Tibial nerve (tissue), 4 donors: ENCODE measurements at places on chromosomes 1 and 21. TPM values are rescaled to one million over a fixed set of nuclear protein-coding genes. Genes with fewer than 3 reads are reported as not detected.

GRCh38 chr1:9615316-9616063 lies 26.8 kb downstream of the TMEM201 start:
- DNase-seq = no peak

CLEC20A gene
- total RNA-seq = 1.5 TPM

- DNase-seq = no peak
Observed at GRCh38 chr1:22117238-22117637, 25.7 kb downstream of the WNT4 start.

NIBAN1 gene
- 26.4 TPM for total RNA-seq

OR6K3 gene
- not detected for total RNA-seq

DNA sequence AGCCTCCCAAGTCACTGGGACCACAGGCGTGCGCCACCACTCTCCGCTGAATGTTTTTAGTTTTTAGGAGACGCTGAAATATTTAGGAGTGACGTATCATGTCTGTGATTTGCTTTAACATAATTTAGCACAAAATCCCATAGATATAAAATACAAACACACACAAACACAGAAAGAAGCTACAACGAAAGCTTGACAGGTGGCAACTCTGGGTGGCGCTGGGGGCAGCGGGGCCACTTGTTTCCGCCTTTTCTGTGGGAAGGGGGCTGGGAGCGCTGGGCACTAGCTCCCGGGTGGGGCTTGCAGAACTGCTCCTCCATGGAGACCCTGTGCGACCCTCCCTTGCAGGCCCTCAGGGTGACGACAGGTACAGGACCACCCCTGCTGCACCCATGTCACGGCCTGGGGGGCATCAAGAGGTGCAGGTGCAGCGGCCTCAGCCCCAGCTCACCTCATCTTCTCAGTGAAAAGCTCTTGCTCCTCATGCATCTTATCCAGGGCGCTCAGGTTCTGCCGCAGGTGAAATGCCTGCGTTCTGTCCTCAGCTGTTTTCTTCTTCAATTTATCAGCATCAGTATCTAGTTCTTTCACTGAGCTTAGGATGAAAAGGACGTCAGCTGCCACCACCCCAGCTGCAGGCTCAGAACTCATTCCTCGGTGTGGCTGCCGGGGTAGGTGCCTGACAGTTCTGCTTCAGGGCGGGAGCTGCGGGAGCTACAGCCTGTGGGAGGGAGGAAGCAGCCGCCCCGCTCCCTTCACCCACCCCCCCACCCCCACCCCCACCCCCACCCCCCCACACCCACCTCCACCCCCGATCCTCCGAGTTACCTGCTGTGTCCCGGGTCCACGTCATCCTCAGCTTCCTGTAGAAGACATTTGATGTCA lies 15.3 kb downstream of the CFAP74 start:
- DNase-seq = no peak

CD1E gene
- total RNA-seq = 1.4 TPM

DNA sequence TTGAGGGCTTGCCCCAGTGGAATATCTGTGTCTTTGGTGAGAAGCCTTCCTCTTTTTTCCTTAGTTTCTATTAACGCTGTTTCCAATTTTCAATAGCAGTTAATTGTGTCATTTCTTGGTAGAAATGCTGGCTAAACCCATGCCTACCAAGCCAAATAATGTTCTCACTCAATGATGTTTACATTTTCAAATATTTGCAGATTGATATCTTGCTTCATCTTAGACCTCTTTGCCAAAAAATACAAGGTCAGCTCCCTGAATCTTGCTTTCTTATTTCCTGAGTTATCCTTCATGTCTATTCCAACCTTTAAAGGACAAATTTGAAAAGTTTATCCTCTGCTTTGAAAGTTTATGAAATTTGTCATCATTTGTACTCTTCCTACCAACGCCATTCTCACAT lies 5.1 kb downstream of the KCNJ15 start:
- no peak for DNase-seq

FCRL4 gene
- not detected for total RNA-seq

DNA sequence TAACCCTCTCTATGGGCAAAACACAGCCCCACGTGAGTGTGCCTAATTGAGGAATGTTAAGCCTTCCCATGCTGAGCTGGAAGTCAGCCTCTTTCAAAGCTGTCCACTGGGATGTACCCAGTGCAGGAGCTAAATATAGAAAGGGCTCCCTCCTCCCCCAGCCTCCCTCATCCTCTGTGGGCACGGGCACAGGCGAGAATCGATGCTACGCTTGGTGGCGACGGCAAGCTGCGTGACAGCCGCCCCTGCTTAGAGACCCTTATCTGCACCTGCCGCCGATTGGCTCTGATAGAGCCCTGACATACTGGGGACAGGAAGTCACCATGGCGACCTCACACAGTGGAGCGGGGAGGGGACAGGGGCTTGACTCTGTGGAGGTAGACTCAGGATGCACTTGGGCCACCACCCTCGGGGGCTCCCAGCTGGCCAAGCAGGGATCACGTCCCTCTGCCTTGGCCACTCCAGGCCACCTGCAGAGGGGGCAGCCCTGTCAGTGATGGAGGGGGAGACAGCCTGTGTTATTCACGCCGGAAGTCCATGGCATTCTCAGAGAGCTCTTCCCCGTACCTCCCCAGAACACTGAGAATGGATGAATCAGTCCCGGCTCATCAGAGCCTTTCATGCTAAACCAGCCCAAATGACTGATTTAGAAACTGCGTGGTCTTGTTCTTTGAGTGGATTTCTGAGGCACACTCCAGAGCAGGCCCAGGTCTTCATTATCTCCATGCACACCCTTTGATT lies 84.8 kb downstream of the KCND3 start:
- DNase-seq = no peak

CRABP2 gene
- total RNA-seq = 6.3 TPM

DNA sequence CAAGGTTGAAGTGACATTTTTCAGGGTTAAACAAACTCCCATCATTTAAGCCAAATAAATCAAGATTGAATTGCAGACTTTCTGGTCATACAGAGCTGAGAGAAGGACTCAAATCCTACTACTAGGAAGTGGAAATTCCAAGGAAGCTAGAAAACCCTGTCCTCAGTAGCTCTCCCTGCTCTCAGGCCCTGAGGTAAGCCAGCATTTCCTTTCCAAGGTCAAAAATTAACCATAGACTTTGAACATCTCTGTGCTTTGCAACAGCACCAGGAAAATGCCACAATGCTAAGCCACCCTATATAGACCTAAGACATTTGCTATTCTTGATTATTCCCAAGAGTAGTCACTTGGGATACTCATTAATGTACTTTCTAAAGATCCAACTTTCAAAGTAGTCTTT lies 45.1 kb downstream of the LUZP1 start:
- DNase-seq = no peak

DNA sequence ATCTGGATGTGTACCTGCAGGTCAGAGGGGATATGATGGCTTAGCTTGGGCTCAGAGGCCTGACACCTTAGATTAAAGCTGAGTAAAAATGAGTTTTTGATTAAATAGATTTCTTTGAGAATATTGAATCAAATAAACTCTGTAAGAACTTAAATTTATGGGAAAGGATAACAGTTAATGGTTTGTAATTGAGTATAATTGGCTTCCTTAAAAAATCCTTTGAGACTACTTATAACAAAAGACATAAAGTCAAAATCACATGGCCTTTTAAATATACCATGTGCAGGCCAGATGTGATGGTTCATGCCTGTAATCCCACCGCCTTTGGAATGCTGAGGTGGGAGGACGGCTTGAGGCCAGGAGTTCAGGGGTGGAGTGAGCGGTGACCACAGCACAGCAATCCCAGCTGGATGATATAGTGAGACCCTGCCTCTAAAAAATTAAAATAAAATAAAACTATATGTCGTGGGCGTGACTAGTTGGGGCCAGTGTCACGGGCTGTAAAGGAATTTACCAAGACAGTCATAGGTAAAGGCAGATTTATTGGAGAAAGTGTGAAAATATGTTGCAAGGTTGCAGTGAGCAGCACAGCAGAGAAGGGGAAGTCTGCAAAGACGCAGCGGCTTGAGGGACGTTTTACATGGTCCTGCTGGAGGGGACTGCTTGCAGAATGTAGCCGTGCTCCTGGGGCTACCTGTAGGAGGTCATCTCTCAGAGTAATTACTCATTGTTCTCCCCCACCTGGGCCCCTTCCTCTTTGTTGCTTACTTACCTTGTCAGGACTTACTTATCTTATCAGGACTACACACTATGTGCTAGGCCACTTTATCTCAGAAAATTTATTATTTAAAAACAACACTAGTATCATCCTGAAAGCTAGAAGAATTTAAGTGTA lies 122.3 kb downstream of the ZMYM4 start:
- DNase-seq = no peak

RTCA gene
- total RNA-seq = 22.6 TPM

DNA sequence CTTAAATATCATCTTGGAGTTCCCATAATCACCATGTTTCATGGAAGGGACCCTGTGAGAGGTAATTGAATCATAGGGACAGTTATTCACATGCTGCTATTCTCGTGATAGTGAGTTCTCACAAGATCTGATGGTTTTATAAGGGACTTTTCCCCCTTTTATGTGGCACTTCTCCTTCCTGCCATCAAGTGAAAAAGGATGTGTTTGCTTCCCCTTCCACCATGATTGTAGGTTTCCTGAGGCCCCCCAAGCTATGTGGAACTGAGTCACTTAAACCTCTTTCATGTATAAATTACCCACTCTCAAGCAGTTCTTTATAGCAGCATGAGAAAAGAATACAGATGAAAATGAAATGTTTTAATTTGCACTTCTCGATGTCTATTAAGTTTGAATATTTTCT lies 112.0 kb downstream of the ZNF648 start:
- DNase-seq = no peak

GRCh38 chr1:81183051-81183450 lies 617.7 kb upstream of the ADGRL2 start:
- DNase-seq = no peak

CFHR5 gene
- not detected for total RNA-seq

FNDC10 gene
- total RNA-seq = 2.4 TPM

GJA4 gene
- 25.7 TPM for total RNA-seq

- DNase-seq = no peak
Observed at GRCh38 chr1:10899490-10900250, 103.2 kb upstream of the CASZ1 start.

HMGN2 gene
- total RNA-seq = 237 TPM

- DNase-seq = no peak
Observed at GRCh38 chr1:71296551-71297134, 215.8 kb upstream of the ZRANB2 start.

DNA sequence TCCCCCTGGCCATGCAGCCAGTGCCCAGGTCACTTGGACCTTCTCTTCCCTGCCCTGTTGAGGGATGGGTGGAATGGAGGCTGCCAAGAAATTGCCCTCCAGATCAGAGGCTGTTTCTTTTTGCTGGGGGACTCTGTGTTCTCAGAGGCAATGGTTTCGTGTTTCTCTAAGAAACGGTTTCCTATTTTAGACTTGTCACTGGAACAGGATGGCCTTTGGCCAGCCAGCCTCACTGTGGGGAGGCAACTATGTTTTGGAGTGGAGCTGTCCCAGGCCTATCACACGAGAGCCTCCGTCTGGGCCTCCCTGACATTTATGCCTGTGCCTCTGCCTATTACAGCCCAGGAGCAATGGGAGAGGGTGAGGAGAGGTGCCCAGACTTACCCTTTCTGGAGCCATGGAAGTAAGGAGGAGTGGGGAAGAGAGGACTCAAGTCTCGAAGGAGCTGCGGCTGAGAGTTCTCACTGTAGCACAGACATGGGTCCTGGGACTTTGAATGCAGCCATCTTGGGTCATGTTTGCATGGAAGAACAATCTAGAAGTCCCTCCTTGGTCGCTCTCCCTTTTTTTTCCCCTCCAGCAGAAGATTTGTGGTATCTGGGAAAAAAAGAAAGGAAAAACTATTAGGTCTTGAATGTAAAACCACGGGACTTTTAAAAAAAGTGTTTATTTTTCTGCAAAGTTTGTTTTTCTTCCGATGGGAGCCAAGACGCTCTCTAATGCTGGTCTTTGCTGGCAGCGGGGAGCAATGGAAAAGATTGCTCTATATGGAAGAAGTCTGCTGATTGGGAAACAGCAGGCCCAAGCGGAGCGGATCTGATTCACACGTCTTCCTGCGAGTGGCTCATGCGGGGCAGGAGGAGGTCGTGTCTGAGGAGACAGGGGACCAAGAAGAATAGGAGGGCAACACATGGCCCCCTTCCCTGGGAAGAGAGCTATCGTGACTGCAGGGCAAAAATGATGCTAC lies 219.2 kb downstream of the FOXD2 start:
- DNase-seq = peak; percentile 37

KLF18 gene
- total RNA-seq = not detected

DNA sequence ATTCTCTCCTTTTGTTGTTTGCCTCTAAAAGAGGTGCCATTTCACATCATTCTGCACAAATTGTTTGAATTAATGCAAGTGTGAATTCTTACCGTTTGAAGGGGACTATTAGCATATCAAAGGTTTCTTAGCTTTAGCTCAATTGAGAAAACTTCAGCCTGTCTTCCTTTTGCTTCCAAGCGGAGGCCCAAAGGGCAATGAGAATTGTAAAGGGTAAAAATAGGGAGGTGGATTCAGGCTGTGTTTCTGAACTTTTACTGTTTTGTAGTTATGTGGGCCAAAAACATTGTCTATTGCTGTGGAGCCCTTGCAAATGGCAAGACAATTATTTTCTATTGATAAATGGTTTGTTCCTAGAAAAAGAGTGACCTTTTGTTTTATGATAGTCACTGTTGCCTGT lies 3.6 kb downstream of the ADGRL2 start:
- no peak for DNase-seq

GRCh38 chr1:66323958-66324625 lies 209.9 kb upstream of the SGIP1 start:
- DNase-seq = no peak

DNA sequence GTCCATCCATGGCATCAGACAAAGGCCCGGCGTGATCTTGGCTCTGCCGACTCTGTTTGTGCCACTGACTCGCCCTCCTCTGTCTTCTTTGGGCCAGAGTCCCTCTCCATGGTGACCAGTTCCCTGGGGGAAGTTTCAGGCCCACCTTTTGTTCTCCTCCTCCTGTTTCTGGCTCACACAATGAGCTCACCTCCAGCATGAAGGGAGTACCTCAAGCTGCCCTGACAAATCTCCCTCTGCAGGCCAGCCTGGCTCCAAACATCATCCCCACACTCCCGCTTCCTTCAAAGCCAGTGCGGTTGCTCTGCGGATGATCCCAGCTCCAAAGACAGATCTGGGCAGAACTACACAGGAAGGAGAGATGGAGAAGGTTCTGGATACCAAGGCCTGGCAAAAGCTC lies 576.6 kb downstream of the NPHP4 start:
- DNase-seq = no peak

GRCh38 chr1:248372394-248372793 lies 3.2 kb upstream of the OR2T6 start:
- no peak for DNase-seq

GRCh38 chr1:43969416-43969745 lies 429 bp upstream of the DPH2 start:
- no peak for DNase-seq

DNA sequence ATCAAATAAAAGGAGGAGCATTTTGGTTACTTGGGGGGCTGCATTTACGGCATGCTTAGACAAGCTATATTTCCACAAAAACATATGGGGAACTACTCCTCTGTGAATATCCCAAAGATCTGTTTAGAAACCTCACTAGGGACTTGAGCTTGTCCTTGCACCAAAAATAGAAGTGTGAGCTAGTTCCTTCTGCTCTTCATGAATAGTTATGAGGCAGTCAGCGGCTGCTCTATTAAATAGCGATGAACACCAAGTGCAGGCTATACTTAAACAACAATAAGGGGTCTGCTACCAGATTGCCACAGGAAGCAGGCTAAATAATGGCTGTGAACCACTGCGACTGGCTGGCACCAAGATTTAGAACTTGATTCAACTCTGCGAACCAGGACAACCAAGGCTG lies 190.1 kb downstream of the PCP4 start:
- DNase-seq = no peak
